ENCODE measurements at places on chromosomes 7 and 10.

GRCh38 chr10:1294748-1295147, 238.6 kb downstream of the WDR37 start:
- no peak for DNase-seq

DNA sequence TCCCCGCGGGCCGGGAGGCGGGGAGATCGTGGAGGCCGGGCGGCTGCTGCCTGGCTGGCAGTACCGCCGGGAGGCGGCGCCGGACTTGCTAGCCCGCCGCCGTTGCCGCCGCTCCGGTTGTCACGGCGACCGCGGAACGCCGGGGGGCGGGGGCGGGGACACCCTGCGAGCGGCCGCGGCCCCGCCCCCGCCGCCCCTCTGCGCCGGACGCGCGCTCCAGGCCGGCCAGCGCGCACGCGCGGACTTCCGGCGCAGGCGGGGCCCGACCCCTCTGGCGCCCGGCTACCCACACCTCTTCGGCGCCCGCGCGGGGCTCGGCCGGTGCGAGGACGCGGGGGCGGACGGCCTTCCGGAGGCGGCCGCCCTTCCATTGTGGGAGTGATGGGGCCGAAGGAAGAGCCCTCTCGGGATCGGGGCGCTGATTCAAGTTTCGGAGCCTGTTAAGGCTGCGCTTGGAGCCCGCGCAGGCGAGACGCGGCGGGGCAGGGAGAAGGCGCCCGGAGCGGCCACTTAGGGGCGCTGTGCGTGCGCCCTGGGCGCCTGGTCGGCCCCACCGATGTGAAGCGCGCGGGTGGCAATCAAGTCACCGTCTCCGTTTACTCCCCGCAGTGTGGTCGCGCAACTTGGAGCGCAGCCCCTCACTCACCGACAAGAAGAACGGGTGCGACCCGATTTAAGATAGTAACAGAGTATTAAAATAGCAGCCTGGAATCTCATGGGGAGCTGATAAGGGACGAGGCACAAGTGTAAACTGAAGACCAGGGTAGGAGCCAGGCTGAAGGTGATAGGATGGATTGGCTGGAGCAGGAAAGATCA, 449 bp upstream of the DPY19L1 start:
- peak; percentile 69 for DNase-seq

GRCh38 chr10:35331894-35332640, 4.2 kb upstream of the CCNY start:
- DNase-seq, result no peak

GRCh38 chr7:4722960-4723630, 41.0 kb downstream of the FOXK1 start:
- no peak for DNase-seq

DNA sequence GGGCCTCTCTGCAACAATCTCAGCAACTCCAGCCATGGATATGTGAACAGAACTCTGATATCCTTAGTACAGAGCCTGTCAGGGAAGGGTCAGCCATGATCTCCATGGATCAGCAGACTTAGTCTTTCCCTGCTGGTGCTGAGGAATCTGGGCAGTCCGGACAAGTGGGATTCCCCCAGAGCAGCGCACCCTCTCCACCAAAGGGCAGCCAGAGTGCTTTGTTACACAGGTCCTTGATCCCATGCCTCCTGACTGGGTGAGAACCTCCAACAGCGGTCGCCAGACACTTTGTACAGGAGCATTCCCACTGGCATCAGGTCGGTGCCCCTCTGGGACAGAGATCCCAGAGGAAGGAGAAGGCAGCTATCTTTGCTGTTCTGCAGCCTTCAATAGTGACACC, 38.9 kb downstream of the TPK1 start:
- DNase-seq, result no peak

Data from stimulated activated CD8-positive, alpha-beta memory T cell treated with anti-CD3 and anti-CD28 coated beads, Interleukin-15, amount 100 ng/mL, for 1 hour (primary cell).